Activated naive CD4-positive, alpha-beta T cell (primary cell): ENCODE measurements at places on chromosomes 3 and 15.

GRCh38 chr15:64000183-64000951 lies 45.9 kb downstream of the DAPK2 start:
- no peak for DNase-seq

GRCh38 chr3:142725357-142725739 lies 1.5 kb downstream of the TRPC1 start:
- no peak for DNase-seq

- no peak for DNase-seq
Measured at GRCh38 chr3:10320320-10320677, 613 bp downstream of the SEC13 start.

GRCh38 chr3:143507735-143508580 lies 340.3 kb downstream of the SLC9A9 start:
- no peak for DNase-seq

- no peak for DNase-seq
Measured at GRCh38 chr3:146646261-146646660, 41.1 kb upstream of the PLSCR5 start.

GRCh38 chr3:106678657-106679390 lies 698.4 kb upstream of the CCDC54 start:
- DNase-seq = no peak

GRCh38 chr15:98391568-98391967 lies 256.8 kb upstream of the IGF1R start:
- no peak for DNase-seq

DNA sequence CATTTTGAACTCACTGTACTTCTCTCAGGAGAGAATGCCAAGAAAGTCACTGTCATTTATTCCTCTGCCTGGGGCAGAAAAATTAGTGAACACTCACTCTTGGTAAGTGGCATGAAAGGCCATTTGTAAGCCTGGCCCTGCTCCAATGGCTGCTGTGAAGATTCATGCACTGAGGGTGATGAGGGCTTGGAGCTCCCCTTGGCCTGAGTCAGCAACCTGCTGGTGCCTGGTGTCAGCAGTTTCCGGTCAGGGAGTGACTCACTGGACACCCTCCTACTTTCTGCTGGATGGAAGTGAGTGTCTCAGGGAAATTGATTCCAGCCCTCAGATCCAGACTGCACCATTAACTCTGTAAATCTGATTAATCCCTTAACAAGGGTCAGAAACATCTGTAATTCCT lies 37.6 kb downstream of the TRA2B start:
- DNase-seq = no peak

- DNase-seq = no peak
Measured at GRCh38 chr3:150656316-150656715, 47.4 kb downstream of the ERICH6 start.

GRCh38 chr3:43525941-43526607 lies 95.7 kb downstream of the ANO10 start:
- DNase-seq = no peak

DNA sequence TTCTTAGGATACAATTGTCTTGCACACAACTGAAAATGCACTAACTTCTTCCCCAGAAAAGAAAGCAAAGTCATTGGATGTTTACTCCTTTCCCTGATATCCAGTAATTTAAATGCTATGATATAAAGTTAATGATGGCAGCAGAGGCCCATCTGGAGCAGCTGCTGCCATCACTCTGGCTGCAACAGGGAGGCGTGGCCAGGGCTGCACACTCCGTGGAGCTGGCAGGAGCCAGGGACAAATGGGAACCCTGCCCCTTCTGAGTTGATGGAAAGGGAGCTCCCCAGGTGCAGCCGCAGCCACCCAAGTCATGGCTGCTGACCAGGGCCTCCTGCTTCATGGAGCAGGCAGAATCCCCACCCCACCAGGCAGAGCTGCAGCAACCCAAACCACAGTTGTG lies 72.6 kb upstream of the ALDH1A3 start:
- no peak for DNase-seq

GRCh38 chr3:42012383-42012934 lies 50.6 kb upstream of the ULK4 start:
- DNase-seq = no peak

DNA sequence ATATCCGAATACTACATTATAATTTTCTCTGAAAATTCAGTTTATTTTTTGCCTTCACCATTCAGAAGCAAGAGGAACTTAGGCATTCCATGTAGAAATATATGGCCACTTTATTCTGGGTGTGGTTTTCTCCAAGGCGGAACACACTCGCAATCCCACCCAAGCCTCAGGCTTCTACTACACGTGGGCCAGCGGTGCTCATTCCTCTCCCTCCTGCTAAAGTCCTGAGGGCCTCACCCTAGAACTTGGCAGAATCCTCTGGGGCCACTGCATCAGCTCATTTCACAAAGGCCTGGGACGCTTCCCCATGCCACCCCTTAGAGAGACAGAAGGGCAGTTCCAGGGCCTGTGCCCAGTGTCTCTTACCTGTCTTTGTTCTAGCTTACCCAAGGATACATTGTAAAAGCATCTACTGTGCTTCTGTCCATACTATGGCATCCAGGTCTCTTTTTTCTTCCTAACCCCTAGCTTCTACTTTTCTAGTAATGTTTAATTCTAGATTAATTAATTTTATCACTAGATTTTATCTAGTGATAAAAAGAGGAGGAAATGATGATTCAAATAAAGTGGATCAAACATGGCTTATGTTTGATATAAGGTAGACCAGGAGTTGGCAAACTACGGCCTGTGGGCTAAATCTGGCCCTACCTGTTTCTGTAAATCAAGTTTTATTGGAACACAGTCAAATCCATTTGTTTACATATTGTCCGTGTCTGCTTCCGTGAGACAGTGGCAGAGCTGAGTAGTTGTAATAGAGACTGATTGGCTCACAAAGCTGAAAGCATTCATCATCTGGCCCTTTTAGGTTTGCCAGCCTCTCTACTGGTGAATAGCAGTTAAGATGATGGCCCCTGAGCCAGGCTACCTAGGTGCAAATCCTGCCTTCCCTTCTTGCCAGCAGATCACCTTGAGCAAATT lies 29.8 kb downstream of the LARS2 start:
- DNase-seq = no peak

GRCh38 chr3:144687862-144688261 lies 716.2 kb downstream of the DIPK2A start:
- DNase-seq = no peak

- DNase-seq = no peak
Measured at GRCh38 chr3:100915706-100916495, 77.3 kb downstream of the ABI3BP start.

- no peak for DNase-seq
Measured at GRCh38 chr15:57784081-57784511, 77.6 kb downstream of the POLR2M start.

DNA sequence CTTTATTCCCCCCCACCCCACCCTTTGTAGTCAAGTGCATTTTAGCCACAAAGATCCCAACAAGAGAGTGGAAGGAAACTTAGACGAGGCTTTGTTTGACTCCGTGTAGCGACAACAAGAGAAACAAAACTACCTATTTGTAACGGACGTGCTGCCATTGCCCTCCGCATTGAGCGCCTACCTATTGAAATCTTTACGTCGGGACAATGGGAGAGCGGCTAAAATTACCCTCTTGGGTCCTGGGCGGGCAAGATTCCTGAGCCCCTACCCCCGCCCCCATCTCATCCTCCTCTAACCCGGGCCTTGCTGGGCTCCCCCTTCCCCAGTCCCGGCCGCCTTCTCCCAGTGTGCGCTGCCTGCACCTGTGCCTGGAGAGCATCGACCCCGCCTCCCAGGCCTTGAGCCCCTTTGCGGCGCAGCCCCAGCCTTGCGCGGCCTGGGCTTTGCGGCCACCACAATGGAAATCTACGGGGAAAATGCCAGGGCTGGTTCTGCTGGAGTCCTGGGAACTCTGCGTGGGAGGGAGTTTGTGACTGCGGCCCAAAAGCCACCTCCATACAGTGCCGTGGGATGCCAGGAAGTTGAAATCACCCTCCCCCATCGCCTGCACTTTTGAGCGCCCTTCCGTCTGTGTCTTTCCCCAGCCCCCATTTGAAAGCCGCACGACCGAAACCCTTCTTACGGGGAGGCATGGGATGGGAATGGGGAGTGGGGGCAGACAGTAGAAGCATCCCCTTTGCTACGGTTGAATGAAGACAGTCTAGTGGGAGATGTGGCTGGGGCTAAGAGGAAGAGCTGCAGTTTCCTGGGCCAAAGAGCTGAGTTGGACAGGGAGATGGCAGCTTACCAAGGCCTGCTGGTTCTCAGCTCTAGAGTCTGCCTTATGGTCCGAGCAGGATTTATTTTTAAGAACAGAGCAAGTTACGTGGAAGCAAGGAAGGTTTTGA lies 1.1 kb upstream of the SOX2 start:
- no peak for DNase-seq

- no peak for DNase-seq
Measured at GRCh38 chr3:133989936-133990702, 39.6 kb downstream of the SLCO2A1 start.

DNA sequence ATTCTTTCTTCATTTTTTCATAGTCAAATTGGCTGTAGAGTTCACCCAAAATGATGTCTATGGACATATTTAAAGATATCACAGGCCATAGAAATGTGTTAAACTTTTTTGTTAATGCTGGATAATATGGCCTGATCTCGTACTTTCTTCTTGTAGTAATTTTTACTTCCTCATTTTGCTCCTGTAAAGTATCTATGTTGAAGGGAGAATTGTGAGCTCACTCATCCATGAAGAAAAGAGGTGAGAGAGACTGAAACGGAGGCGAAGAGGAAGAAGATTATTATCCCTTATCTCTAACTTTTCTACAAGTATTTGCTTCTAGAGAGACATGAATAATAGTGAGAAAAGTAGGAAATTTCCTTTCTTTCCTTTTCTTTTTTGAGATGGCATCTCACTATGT lies 613.8 kb upstream of the TBL1XR1 start:
- DNase-seq = no peak

GRCh38 chr3:175526609-175527280 lies 667.6 kb downstream of the NAALADL2 start:
- DNase-seq = no peak

- no peak for DNase-seq
Measured at GRCh38 chr15:61295239-61295638, 66.1 kb upstream of the RORA start.

GRCh38 chr3:113008117-113008516 lies 17.3 kb downstream of the GTPBP8 start:
- DNase-seq = no peak

DNA sequence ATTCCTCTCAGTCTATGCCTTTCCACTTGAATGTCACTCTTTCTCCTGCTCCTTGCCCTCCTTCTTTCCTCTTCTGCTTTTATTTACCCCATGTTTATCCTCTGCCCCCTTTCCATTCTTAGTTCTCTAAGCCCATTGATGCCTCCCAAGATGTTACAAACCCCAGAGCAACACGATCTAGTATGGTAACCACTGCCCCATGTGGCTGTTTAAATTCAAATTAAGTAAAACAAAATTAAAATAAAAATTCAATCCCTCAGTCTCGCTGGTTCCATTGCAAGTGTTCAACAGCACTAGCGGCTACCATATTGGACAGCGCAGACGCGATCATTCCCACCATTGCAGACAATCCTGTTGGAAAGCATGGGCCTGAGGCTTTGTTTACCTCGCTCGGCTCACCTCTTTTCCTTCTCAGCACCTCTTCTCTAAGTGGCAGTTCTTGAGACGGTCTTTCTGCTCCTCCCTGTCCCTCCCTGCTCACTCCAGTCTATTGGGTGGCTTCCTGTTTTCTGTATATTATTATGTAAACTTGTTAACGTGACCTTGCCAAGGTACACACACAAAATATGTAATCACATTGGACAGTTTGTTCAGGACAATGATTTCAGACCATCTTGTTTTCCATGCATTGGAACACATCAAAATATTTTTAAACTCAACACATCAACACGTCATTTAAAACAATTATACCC lies 21.8 kb upstream of the CA12 start:
- DNase-seq = no peak

DNA sequence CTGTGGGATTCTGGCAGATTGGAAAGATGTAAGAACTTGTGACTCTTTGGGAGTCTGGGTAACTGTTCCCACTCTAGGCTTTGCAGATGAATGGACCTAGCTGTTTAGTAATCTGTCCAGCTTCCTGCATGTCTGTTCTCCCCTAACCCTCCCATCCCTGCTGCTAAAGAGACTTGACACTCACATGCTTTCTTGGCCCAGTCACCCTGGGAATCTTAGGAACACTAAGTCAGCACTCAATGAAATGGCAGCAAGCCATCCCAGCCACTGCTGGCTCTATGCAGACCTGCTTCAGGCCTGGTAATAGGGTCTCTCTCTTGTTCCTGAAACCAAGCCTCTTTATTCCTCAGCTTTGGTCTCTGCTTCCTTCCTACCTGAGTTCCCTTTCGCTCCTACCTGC lies 63.7 kb upstream of the THSD4 start:
- no peak for DNase-seq

- no peak for DNase-seq
Measured at GRCh38 chr3:4754180-4755086, 224.8 kb upstream of the BHLHE40 start.
